ENCODE measurements at places on chromosomes 16 and 17.

GRCh38 chr17:40884708-40885512 lies at the start of gene KRT20:
Gene KRT20, minus strand, starts transcription at chr17:40885242. Its CDS starts 57 bp downstream, at chr17:40885185.
- no peak for DNase-seq

DNA sequence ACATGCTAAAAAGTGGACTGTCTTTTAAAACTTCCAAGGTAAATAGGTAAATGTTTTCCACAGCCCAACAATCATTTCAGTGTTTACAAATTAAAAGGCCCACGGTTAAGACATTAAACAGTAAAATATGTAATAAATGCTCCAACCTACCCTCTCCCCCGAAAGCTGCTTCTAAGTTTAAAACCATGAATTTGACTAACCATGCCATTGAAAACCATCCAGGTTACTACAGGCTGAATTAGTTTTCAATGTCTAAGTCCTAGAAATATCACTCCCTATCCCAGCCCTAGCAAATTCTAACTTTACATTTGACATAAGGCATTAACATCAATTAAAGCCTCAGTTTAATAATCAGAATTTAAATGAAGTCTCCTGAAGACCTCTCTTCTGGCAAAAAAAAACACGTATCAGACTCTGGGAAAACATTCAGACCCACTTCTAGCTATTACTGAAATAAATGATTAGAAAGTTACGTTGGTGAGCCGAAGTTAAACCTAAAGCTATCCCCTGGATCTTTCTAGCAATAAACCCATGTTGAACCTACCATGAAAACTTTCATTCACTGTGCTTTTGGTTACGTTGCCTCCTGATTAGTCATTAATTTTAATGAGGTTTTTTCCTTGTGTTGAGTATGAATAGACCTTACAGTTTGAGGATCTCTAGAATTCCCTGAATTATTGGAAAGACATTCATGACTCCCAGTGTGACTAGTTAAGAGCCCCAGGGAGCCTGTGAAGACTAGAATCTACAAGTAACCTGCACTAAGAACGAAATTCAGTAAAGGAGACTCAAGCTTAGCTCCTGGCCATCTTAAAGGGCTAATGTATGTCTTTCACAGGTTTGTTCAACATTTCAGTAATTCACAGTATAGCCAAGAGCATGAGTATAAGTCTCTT lies 1.7 kb upstream of the POLG2 start:
- no peak for DNase-seq

DNA sequence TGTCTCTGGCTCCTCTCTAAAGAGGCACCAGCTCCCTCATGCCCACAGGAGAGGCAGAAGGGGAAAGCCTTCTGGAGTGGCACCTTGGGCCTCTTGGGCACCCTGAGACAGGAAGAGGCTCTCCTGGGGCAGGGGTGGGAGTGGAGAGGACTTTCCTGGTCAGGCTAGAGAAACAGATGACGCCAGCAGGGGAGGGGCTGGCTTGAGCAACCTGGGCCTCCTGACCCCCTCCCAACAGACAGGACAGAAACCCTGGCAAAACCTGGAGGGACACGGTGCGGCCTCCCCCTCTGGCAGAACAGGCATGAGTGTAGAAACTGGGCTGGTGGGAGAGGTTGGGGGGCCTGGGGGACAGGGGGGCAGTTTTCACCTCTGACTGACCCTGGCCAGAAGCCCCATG lies 6.1 kb downstream of the SMIM5 start:
- DNase-seq, result peak; percentile 44

DNA sequence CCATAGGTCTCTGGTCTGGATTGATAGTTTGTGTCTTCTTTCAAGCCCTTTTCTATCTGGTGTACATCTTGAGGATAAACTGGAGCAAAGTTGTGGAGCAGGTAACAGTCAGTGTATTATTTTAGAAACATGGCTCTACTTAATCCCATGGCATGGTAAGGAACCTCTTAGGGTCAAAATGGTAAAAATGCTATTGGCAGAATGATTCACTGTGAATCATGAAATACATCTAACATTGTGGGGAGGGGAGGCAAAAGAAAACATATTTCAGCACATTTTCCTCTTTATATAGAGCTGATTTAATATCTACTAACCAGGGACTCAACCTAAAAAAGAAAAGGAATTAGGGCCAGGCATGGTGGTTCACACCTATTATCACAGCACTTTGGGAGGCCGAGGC lies 17.9 kb upstream of the ALDH3A2 start:
- DNase-seq, result no peak

- no peak for DNase-seq
Observed at GRCh38 chr17:57271821-57272220, 15.5 kb downstream of the MSI2 start.

DNA sequence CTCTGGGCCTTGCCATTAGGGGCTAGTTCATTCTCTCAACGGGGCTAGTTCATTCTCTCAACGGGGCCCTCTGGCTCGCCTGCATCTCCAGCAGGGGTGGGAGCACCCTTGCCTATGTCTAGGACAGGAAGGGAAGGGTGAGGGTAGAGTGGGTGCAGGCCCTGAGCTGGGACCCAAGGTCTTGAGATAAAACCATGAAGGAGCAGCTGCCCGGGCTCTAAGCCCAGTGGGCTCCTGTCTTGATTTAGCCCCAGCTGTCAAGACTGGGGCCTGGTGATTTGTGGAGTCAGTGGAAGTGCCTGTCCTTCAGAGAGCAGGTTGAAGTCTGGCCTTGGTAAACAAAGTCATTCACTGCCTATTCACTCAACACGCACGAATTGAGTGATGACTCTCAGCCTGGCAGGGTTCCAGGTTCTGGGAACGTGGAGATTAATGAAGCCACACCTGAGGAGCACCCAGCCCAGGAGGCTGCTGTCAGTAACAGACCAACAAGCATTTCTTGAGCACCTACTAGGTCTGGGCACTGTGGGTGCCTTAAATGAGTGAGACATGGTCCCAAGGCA lies 35.4 kb downstream of the WNT3 start:
- no peak for DNase-seq

DNA sequence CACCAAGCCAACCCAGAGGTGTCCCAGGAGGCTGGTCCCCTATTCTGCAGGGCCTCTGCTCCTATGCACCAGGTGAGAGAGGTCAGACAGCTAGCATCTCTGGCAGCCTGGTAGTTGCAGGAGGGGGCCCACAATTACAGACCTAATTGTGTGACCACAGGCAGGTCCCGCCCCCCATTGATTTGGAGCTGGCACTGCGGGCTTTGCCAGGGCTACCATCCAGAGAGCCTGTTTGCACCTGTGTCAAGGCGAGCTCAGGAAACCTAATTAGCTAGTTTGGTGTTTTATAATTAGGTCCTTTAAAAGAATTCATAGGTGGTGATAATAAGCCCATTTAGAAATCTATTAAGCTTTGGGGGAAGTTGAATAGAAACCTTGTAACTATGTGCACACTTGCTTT lies 90.2 kb downstream of the MRM1 start:
- DNase-seq, result no peak

DNA sequence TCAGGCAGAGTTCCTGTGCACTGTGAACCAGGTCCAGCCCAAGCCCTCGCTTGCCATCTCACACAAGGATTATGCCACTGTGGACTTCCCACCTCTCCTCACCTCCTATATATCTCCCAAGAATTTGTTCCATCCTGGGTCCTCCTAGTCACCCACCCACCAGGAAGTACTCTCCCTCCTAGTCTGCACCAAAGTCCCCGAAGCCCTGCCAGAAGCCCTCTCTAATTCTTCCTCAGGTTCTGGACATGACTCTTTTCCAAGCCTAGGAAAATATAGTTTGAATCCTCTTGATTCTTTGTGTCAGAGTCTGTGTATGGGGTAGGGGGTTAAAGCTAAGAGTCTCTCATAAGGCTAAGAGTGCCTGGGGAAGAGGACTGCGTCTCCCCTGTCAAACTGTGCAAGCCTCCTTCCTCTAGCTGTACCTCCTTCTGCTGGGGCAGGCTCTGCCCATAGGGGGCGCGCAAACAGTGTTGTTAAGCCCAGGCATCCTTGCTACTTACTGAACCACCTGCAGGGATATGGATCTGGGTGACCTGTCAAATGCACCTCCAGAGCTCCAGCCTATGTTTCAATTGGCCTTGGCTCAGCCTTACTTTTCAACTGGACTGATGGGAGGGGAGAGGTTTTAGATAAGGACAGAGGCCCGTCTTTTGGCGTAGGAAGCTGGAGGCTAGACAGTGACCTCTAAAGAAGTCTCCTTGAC lies 16.6 kb upstream of the DLX4 start:
- DNase-seq, result peak; percentile 69

- no peak for DNase-seq
Observed at GRCh38 chr16:52742052-52742451, 195.1 kb upstream of the TOX3 start.

GRCh38 chr16:85556456-85557082 lies 56.6 kb upstream of the GSE1 start:
- no peak for DNase-seq

GRCh38 chr17:66381701-66382362 lies 79.4 kb downstream of the PRKCA start:
- DNase-seq, result no peak

DNA sequence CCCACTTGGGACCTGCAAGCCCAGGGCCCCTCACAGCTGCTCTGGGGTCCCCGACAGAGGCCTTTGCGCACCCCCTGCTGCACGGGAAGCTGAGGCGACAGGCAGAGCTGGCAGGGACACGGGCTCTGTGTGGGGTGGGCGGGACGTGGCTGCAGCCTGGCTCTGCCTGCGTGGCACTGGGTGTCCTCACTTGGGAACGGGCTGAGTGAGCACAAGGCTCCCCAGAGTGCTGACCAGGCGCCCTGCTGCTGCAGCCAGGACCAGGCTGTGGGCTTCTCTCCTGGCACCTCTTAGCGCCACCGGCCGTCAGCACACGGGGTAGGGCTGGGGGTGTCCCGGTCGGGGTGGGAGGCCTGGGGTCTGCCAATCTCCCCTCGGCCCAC lies 6.6 kb downstream of the C1QTNF8 start:
- DNase-seq, result no peak

DNA sequence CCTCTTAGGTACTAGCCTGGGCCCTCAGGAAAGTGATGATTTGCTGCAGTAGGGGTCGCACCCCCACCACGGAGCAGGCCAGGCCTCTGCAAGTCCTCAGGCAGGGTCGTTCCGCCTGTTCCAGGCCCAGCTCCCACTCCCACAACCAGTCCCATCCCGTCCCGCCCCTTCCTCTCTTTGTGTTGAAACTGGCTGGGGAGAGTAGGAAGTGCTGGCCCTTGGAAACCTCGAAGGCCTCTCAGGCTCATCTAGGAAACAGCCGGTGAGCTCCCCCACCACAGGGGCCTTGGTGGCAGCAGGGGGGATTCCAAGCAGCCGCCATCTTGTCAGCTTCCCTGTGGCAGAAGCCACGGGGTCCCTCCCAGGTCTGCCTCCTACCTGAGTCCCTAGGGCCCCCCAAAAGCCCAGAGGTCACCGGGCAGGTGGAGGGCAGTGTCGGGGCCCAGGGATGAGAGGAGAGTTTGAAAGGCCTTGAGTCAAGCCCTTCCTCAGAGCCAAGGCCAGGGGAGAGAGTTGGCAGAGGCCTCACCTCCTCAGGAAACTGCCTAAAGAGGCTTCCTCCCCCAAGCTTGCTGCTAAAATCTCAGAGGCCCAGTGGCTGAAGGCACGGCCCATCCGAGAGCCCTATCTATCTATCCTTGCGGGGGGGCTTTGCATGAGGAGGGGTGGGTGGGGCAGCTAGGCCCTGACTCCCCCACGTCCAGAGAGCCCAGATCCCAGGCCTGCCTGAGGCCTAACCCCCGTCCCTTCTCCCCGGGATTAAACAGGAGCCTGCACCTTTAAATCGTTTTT lies 22.2 kb downstream of the MMP15 start:
- no peak for DNase-seq

- peak; percentile 91 for DNase-seq
Observed at GRCh38 chr17:57892820-57893595, 43.2 kb upstream of the MRPS23 start.

- no peak for DNase-seq
Observed at GRCh38 chr16:8923199-8923598, 40.5 kb downstream of the USP7 start.

DNA sequence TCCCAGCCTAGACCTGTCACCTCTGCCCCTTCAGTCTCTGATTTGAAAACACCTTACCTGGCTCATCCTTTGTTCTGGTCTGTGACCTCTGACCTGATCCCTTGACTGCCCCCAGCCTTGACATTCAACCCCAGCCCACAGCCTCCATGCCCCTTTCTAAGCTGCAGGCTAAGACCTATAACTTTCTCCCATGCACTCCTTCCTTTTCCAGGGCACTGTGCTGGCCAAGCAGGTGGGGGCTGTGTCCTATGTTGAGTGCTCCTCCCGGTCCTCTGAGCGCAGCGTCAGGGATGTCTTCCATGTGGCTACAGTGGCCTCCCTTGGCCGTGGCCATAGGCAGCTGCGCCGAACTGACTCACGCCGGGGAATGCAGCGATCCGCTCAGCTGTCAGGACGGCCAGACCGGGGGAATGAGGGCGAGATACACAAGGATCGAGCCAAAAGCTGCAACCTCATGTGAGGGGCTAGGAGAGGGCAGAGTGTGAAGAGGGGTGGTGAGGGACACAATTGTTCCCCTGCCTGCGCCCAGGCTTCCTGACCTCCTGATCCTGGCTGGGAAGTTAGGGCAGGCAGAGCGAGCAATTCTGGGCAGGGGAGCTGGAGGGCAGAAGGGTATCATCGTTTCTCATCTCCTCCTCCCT lies 3.3 kb downstream of the RND2 start:
- no peak for DNase-seq

DNA sequence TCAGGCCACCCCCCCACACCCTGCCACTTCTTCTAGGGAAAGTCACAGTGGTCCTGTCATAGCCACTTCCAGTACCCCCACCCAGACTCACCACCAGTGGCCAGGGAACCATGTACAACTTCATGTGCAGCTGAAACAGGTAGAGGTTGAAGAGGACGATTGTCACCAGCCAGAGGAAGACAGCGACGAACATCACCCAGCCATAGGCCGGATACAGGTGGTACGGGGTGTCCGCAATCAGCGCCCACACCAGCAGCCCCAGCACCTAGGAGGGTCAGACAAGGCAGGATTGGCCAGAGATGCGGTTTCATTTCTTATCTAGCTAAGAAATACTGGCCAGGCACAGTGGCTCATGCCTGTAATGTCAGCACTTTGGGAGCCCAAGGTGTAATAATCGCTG lies 16.7 kb downstream of the ARL2BP start:
- peak; percentile 30 for DNase-seq
